Stimulated activated CD4-positive, alpha-beta T cell treated with anti-CD3 and anti-CD28 coated beads, Interleukin-1b, Interleukin-23, amount 100 ng/mL, for 1 hour (primary cell): ENCODE measurements at places on chromosomes 7 and 10.

- DNase-seq, result no peak
These were observed 278.2 kb upstream of the TEX47 start for GRCh38 chr7:89073776-89074175.

DNA sequence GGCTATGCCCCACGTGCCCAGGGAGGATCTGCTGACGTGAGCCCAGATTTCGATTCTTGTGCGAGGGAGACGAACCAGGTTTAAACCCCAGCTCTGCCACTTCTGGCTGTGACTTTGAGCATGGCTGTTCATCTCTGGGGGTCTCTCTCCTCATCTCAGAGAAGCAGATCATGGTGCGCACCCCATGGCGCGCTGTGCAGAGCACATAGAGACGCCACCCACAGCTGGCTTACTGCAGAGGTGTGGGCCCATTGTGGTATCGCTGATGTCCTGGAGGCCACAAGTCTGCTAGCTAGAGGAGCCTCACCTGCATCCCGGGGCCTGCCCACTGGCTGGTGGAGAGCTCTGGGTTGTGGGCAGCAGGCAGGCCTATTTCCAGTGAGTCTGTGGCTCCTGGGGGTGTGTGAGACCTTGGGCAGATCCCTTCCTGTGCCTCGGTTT lies 140.5 kb downstream of the LHPP start:
- no peak for DNase-seq

DNA sequence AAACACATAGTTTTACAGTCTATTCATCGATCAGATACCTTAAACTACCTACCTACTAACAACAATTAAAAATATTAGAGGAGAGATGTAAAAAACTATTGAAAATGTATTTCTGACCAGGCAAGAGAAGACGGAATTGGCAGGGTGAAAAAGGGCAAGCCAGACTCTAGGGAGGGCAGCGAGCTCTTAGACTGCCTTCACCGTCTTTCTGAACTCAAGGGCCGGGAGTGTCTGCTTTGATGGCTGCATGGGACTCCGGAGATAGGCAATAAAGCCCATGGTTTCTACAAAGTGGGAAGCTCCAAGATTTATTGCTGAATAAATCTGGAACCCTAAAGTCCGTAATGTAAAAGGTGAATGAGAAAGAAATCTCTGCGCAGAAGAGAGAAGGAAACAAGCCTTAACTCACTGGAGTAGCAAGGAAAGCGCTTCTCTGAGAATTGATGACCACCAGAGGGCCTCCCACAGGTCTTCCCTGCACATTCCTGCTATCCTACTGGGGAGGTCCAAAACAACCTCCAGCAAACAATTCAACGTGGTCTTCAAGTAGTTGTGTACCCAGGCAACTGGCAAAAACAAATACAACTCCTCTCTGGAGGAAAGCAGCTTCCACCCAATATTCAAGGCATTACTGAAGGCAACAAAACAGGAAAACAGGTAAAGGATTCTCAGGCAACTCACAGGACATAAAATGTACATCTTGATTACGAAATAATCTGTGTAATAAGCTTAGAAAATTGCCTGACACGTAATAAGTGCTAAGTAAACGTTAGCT lies 181.3 kb downstream of the SDK1 start:
- no peak for DNase-seq

- DNase-seq, result no peak
These were observed 9.1 kb downstream of the ADCYAP1R1 start for GRCh38 chr7:31061185-31061584.

GRCh38 chr7:33517191-33517590 lies 387.8 kb downstream of the BBS9 start:
- DNase-seq, result no peak

DNA sequence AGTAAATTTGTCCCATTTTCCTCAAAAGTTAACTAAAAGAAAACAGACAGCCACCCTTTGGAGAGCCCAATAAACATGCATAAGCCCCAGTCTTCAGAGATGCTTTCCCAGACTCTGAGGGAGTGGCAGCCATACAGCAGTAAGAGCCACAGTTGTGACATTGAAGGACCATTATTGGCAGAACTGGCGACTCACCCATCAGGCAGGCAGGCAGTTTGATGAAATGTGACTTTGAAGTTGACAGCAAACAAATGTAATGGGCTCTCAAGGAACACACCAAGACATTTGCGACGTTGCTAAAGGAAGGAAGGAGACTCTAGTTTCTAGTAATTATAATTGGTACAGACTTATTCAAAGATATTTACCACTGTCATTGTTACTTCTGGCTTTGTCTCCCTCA lies 287.5 kb upstream of the PHYHIPL start:
- no peak for DNase-seq

- DNase-seq, result no peak
These were observed 232.9 kb downstream of the FOXP2 start for GRCh38 chr7:114647518-114647917.

- DNase-seq, result no peak
These were observed 160.6 kb downstream of the KLF6 start for GRCh38 chr10:3624367-3624766.

DNA sequence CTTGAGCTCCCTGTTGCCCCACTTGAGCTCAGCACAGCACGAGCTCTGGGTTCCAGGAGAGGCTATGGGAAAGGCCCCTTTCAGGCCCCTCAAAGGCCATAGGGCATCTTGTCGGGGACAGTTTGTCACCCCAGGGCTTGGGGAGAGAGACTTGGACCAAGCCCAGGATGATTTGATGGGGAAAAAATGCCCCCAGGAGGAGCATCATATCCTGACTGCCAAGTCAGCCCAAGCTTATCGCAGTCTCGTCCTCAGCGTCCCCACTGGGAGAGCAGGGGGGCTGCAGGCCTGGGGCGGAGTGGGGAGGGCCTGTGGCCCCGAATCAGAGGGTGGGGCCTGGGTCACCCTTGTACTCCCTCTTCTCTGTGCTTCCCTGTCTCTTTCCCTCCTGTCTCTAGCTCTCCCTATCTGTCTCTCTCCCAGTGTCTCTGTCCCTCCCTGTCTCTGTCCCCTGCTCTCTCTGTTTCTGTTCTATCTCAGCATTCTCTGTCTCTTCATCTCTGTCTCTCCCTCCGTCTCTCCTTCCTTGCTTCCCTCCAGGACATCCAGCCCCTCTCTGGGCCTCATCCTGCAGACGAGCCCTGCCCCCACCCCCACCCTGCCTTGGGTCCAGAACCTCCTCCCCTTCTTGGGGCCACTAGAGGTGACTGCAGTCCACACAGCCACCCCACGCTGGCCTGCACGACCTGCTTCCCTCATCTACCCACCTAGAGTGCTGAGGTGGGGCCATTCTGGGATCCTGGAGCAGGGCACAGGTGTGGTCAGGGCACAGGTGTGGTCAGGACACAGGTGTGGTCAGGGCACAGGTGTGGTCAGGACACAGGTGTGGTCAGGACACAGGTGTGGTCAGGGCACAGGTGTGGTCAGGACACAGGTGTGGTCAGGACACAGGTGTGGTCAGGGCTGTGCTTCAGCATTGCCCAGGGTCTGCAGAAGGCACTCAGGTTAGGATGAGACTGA lies 17.3 kb upstream of the GRIFIN start:
- no peak for DNase-seq

GRCh38 chr10:50951365-50951764 lies 65.9 kb upstream of the A1CF start:
- no peak for DNase-seq

DNA sequence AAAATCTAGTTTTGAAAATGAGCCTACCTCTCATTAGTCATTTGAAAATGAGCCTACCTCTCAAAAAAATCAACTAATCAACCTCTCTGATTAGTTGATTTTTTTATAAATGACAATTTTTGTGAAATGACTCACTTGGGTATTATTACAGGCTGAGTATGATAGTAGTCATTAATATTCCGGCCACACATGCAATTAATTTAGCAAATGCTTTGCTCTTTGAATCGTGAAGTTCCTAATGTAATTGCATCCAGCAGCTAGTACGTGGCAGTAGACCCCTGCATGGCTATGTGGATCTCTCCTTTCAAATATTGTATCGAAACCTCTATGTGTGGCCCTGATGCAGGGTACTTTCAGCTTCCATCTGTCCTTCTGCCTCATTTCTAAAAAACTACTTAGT lies 245.9 kb upstream of the PHYHIPL start:
- no peak for DNase-seq

GRCh38 chr10:113604572-113604971 lies 51.7 kb downstream of the HABP2 start:
- DNase-seq, result no peak

DNA sequence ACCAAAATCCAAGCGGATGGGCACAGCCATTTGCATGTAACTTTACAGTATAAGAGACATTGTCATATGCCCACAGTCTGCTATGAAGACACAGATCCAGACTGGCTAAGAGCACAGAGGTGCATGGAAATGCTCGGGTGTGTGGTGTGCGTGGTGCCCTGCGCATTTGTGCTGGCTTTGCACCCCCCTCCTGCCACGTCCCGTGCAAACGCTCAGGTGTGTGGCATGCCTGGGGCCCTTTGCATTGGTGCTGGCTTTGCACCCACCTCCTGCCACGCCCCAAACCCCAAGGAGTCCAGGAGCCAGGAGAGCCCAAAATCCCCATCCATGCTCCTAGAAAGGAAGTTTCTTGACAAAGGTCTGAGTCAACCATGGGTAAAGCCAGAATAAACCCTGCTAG lies 306.2 kb downstream of the PTPRN2 start:
- DNase-seq, result no peak

DNA sequence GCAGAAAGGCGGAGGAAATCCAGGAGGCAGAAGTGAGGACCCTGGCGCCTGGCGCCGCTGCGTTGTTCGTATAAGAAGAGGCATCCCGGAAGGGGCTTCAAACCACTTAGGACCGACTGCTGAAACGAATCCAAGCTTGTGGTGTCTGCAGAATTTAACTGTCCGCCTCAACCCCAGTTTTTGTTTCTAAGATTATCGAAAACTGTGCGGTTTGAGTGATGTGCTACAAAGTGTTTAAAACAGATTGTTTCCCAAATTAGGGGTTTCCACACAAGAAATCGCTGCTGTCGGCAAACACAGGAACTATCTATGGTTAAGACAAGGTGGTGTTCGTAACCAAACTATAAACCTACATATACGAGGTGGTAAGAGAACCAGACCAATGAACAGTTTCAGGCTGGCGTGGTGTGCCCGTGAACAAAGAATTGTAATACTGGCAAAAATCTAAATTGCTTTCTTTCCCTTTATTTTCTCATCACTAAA lies 835 bp upstream of the DGKI start:
- no peak for DNase-seq

DNA sequence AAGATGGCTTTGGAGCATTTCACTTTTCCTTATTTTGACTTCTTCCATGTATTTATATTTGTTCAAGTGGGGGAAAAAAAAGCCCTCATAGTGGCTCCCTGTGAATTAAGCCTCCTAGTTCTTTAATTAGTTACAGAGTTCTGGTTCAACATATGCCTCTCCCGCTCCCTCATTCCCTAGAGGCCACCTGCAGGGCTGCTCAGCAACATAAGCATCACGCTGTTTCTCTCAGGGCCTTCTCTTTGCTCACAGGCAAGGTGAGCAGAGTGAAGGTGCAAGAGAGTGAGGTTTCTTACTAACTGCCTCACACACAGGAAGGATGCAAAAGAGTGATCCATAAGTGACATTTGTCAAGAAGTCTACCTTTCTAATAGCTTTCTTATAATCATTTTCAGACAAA lies 196.7 kb downstream of the SEMA3E start:
- no peak for DNase-seq
